ENCODE measurements at places on chromosomes 7 and 10.

DNA sequence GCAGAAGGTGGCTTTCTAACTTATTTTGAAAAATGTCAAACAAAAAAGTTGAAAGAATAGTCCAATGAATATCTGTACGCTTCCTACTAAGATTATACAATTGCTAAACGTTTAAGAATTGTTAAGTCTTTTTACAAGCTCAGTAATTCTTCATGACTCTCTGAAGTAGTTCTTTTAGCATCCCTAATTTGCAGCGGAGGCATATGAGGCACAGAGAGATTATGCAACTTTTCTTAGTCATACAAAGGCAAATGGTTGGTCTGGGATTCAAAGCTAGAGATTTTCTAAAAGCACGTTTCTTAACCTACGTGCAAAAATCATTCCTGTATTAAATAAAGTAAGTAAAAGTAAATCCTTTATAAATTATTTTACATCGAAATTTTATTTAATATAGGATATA is 254.2 kb downstream of the MAGI2 start:
- DNase-seq = no peak

DNA sequence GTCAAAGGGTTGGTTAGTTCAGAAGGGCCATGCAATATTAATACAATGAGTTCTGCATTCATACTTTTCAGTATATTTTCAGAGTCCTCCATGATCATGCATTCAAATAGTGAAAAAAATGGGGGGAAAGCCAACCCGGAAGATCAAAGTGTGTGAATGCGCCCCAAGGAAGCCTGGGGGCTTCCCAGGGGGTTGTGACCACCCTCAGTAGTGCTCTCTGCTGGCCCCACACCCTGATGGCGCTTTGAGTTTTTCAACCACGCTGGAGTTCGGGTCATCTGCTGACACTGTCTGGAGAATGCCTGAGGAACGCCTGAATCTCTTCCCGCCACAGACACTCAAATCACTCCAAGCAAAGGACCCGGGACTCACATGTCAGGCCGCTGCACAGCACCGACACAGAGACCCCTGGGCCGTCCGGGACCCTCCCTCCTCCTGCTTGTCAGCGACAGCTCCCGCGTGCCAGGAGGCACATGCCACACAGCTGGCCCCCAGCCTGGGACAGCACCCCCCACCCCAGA is 1.0 kb downstream of the TNS3 start:
- no peak for DNase-seq

DNA sequence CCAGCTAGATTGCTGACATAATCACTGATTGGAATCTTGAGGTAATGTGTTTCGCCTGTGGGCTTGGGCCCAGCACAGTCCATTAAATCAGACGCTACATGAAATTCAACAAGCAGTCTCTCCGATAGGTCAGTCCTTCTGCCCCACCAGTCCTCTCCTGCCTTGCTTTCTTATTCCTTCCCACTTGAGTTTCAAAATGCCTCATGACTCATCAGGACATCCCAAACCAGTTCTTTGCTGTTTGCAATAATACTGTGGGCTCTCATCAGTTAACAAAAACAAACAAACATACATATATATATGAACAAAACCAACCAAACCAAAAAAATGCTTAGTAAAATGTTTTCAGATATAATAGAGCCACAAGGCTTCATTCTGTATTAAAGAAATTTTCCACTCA is 599.0 kb downstream of the SORCS1 start:
- no peak for DNase-seq

- no peak for DNase-seq
Measured at GRCh38 chr7:141231018-141231792, 157.3 kb downstream of the TMEM178B start.

DNA sequence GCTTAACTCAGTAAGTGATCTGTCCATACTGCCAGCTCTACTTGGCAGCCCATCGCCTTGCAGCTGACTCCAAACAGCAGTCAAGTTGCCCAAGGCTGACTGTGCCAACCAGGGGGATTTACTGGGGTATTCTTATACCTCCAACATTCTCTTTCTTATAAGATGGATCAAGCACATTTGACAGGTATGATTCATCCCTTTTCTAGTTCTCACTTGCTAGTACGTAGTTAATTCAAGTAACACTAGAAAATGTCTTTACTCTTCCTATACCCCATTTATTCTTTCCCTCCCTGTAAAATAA is 77.0 kb downstream of the SLC25A13 start:
- no peak for DNase-seq

DNA sequence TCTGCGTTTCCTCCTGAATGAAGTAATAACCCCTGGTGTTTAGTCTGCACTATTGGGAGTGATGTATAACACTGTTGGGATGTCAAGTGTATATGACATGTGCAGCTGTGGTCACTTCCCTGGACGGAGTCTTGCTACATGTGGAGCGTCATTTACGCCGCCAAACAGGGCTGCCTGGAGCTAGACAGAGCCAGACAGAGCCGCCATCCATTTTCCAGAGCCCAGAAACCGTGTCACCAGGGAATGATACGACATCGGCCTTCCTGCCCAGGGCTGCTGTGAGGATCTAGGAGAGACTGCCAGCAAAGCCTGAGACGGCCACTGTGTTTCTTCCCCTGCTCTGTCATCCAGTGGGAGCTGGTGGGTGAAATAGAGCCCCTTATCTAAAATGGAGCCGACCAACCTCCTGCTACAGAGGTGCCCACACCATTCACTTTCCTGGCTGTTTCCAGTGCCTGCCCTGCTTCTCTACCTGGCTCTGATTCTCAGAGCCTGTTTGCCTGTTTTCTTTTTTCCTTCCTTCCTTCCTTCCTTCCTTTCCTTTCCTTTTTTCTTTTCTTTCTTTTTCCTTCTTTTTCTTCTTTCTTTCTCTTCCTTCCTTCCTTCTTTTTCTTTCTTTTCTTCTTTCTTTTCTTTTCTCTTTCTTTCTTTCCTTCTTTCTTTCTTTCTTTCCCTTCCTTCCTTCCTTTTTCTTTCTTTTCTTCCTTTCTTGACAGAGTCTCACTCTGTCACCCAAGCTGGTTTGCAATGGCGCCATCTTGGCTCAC is 13.3 kb upstream of the FGFR2 start:
- no peak for DNase-seq

DNA sequence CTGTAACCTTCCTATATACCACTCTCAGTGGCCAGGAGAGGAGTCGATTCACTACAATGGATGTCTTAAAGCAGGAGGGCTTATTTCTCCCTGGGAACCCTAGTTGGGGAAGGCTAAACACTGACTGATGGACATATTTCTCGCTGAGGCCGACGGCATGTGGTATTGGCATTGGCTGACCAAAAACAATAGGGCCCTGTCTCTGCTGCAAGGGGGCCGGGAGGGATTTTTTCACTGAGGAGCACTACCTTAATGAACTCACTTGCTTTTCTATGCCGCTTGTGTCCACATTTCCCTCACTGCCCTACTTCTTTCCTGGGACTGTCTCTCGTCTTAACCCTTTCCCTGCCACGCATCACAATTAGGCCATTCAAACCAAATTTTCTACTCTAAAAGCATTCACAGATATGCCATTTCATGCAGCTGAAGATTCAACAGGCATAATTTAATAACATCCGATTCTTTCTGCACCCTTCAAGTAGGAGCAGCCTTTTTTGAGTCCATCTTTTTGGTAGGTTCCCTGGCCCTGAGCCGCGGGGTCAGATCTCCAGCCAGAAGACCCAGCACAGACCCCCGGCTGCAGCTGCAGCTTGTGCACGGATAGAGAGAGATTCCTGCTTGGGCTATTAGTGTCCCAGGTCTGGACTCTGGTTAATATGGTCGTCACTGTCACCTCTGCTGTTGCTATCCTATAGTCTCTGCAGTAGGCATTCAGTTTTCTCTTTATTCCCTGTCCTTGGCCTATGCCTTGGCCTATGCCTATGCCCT is 118.7 kb downstream of the HIPK2 start:
- no peak for DNase-seq

DNA sequence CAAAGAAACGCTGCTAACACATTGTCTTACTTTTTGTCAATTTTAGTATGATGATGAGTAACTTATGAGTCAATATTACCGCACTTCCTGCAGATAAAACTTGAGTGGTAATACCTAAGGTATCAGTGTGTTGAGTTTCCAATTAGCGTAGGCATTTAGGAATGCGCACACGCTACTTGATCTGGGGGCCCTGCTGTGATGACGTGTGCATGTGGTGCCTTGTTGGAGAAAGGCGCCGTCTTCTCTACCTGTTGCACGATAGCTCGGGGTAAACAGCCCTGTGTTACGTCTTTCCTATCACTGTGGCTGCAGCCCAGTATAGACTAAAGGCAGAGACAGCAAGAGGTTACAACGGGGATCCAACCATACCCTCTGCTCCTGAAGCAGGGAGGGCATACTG is 476.8 kb upstream of the ADARB2 start:
- DNase-seq = no peak

GRCh38 chr10:119940487-119940886 is 48.0 kb downstream of the SEC23IP start:
- DNase-seq = no peak

GRCh38 chr10:48520594-48520993 is 84.3 kb downstream of the ARHGAP22 start:
- no peak for DNase-seq

DNA sequence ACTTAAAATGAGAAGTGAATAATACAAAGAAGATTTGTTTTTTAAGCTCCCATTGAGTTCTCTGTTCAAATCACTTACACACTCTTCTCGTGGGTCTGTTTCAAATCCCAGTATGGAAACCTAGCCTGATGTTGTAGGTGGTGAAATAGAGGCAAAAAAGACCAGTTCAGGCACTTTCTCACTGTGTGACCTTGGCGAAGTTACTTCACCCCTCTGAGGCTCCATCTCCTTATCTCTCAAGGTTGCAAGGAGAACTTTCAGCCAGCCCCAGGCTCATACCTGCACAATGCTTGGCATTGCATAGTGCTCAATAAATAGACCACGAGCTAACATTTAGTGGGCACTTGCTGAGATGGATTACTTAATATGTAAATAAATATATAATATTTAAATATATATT is 90.1 kb downstream of the PRLHR start:
- DNase-seq = no peak

DNA sequence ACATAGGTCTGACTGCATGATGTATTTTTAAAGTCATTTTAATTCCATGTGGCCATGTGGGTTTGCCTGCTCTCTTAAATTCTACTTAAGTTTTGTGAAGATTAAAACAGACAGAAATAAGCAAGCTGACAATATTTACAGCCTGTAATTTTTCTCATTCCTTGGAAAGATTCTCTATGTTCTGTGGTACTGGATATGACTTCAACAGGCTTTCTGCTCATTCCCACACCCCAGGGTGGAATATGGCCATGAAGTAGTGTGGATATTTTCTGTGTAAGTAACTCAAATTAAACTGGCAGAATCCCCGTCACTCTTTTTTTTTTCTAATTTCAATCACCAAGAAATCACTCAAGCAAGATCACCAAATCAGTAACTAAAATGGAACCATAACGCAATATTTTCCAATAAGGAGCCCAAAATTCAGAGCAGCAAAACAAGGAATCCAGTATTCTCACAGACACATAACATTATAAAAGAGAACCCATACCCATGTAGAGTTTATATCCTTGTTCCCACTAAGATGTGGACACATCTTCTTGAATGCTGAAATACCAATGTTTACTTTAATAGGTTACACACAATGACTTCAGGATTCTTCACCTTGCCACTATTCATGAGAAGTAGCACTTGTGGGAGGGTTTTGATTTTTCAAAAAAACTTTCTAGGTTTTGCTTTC is 5.7 kb downstream of the HOXA5 start:
- no peak for DNase-seq

DNA sequence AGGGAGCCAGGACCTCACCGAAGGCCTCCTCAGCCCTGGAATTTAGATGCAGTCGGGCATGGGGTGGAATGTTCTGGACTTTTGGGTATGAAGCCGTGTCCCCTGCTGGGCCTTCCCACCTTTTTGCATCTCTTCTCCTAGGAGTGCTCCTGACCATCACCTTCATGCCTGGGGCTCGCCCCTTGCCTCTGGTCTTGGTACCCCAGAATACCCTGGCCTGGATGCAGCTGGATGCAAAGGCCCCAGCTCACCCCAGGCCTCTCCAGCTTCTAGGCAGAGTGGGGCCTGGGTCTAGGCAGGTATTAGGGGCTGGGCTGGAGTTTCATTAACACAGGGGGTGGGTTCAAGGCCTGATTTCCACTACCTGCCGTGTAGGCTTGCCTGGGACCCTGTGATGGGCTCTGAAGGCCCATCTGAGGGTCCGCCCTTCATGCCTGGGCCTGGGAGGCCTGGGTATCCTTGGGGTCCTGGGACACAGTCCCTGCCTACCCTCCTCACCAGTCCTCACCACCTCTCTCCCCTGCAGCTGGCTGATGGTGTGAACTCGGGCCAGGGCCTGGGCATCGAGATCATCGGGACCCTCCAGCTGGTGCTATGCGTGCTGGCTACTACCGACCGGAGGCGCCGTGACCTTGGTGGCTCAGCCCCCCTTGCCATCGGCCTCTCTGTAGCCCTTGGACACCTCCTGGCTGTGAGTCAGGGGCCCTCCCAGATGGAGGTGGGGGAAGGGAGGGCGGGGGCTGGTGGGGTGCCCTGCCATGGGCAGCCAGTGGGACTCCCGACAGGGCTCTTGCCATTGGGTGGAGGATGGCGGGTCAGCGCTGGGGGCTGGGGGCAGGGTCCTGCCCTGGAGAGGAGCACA is 10.1 kb downstream of the AQP1 start:
- no peak for DNase-seq

DNA sequence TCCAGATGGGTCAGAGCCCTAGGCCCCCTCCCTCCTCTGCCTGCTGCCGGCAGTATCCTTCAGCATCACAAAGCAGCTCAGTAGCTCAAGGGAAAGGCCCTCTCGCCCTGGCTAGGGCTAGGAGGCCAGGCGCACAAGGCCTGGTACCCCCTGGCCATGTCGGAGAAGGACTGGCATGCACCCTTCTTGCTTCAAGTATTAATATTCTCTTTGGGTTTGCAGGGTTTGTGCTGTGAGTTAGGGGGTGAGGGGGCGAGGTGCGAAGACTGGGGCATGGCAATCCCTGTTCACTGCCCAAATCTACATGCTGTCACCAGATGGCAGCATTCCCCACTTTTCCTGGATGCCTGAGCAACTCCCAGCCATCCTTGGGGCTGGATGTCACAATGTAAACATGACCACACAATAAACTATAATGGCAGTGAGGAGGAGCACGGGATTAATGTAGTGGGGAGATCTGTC is 105.2 kb downstream of the NEURL1 start:
- DNase-seq = no peak

GRCh38 chr10:27440478-27440877 is 63.6 kb upstream of the RAB18 start:
- no peak for DNase-seq

DNA sequence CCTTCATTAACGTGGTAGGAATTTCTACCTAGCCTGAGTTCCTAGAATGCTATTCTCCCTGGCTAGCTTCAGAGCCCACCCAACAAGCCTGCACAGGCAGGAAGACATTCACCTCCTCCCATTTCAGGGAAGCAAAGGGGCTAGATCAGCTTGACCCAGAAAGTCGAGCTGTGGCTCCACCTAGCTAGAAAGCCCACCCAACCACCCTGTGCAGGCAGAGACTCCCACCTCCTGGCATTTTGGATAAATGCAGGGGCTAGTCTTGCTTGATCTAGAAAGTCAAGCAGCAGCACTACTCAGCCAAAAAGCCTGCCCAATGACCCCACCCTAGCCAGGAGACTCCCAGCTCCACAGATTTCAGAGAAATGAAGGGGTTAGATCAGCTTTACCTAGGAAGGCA is 479.5 kb downstream of the SDK1 start:
- no peak for DNase-seq
